IMR-90 (cell line): ENCODE measurements at places on chromosomes 7 and 10. TPM values are rescaled to one million over a fixed set of nuclear protein-coding genes. Genes with fewer than 3 reads are reported as not detected.

DNA sequence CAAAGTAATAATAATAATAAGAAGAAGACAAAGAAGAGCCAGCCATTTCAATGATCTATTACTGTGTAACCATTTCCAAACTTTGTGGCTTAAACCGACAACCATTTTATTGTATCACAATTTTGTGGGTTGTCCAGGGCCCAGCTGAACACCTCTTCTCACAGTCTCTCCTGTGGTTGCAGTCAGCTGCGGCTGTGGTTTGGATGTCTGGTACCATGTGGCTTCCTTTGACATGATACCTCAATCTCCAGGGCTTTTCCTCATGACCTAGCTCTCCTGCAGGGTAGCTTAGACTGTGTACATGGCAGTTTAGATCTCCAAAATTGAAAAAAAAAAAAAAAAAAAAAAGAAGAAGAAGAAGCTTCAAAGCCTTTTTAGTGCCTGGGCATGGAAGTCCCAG lies 72.6 kb upstream of the NFKB2 start:
- no peak overlapping the region for H3K27ac ChIP-seq
- H3K36me3 ChIP-seq, result peaks cover 6% of the 10 kb centered on the region
- no peak for DNase-seq
- no peaks in the 10 kb centered on the region for H3K27me3 ChIP-seq
- peaks cover 14% of the 10 kb centered on the region for H3K4me1 ChIP-seq

DNA sequence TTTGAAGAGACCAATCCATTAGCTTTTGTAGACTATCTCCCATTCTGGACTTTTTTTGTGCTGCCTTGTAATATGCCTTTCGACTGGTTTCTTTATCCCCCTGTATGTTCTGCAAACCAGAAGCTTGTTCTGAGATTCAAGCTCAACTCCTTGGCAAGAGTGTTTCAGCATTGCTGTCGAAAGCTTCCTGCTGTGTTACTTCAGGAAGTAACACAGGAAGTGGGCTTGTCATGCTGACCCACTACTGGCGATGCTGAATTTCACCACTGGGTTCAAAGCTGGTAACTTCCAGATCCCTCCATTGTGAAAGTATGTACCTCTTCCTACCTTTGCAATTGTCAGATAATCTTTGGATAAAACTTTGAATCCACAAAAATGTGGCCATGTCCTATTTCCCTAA lies 57.9 kb upstream of the INSYN2A start:
- DNase-seq, result no peak
- H3K27ac ChIP-seq, result no peak overlapping the region
- H3K4me1 ChIP-seq, result no peaks in the 10 kb centered on the region
- no peak overlapping the region for H3K4me3 ChIP-seq
- no peaks in the 10 kb centered on the region for H3K27me3 ChIP-seq
- peaks cover 19% of the 10 kb centered on the region for H3K36me3 ChIP-seq

GRCh38 chr10:118874171-118874570 lies 119.4 kb upstream of the CACUL1 start:
- 0 out of 2 replicates have a peak, but pooled peaks cover 7% of the 10 kb centered on the region for H3K4me1 ChIP-seq
- peaks cover 4% of the 10 kb centered on the region for H3K27me3 ChIP-seq

GRCh38 chr10:48844616-48845015 lies 95.0 kb downstream of the LRRC18 start:
- H3K4me1 ChIP-seq, result no peaks in the 10 kb centered on the region
- H3K27ac ChIP-seq, result no peak overlapping the region
- no peak for DNase-seq
- H3K27me3 ChIP-seq, result peaks cover 12% of the 10 kb centered on the region
- no peaks in the 10 kb centered on the region for H3K36me3 ChIP-seq

DNA sequence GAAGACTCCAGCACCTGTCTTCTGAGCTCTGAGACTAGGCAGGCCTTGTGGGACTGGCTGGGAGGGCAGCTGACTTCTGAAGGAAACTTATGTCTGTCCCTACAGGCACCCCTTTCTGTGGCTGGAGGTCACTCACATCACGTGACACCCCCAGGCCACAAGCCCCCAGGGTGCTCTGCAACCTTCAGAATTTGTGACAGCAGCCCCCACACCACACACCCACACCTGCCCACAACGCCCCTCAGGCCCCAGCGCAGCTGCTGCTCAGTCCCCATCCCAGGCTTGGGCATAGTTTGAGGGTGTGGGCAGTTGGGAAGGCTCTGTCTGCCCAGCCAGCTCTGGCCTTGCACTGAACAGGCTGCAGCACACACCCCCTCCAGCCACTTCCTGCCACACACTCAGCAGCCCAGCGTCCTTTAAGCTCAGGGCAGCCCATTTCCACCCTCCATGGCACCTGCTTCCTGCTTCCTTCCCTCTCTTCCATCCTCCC lies 80.0 kb upstream of the UNC5B start:
- no peak overlapping the region for H3K4me3 ChIP-seq
- H3K27me3 ChIP-seq, result peaks cover 34% of the 10 kb centered on the region
- no peaks in the 10 kb centered on the region for H3K36me3 ChIP-seq
- H3K27ac ChIP-seq, result no peak overlapping the region
- no peak for DNase-seq
- no peaks in the 10 kb centered on the region for H3K4me1 ChIP-seq

DNA sequence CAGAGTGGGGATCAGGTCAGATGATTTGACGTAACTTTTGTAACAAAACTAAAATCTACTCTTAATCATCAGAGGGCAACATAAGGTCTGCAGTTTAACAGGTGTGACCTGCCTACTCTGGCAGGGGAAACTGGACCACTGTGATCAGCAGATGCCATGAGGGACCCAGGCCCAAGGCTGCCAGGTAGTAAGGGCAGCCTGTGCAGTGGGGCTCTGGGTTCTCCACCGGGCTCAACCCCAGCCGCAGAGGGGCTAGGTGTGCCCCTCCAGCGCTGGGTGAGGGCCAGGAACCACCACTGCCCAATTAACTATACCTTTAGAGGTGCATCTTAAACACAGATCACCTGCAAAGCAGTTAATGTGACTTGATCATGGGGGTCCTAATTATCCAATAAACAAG lies 17.6 kb downstream of the AKR1B1 start:
- H3K27me3 ChIP-seq, result no peaks in the 10 kb centered on the region
- DNase-seq, result no peak
- no peaks in the 10 kb centered on the region for H3K4me1 ChIP-seq

GRCh38 chr10:55474258-55474657 lies 673.2 kb upstream of the PCDH15 start:
- no peak for DNase-seq
- no peak overlapping the region for H3K4me3 ChIP-seq
- no peaks in the 10 kb centered on the region for H3K27me3 ChIP-seq
- no peak overlapping the region for H3K27ac ChIP-seq
- no peaks in the 10 kb centered on the region for H3K4me1 ChIP-seq

The COA1 gene
- 59.5 and 66.4 TPM in 2 replicates for total RNA-seq
